ENCODE measurements at places on chromosomes 7 and 10.

- DNase-seq = no peak
Measured at GRCh38 chr7:130513447-130513846, 21.6 kb downstream of the MEST start.

GRCh38 chr10:126208726-126209302 lies 179.5 kb downstream of the ADAM12 start:
- DNase-seq = no peak

DNA sequence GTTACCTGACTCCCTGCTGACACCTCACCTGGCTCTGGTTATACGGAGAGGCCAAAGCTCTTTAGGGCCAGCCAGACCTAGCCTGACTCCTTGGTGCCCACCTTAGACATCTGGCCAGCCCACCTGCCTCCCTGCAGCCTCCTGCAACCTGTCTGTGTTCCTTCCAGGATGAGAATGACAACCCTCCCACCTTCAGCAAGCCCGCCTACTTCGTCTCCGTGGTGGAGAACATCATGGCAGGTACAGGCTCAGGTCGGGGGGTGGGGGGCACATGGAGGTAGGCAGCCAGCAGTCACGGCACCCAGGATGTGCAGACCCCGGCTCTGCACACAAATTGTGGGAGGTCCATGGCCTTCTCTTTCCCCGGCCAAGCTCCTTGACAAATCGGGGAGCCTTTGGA lies 32.1 kb downstream of the C10orf105 start:
- no peak for DNase-seq

DNA sequence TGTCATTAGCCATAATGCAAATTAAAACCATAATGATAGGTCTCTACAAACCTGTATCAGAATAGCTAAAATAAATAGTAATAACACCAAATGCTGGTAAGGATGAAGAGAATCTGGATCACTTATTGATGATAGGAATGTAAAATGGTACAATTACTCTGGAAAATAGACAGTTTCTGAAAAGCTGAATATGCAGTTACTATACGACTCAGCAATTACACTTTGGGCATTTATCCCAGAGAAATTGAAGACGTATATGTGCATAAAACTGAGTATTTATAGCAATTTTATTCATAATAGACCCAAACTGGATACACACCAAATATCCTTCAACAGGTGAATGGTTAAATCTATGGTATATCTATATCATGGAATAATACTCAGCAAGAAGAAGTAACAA lies 7.9 kb downstream of the RPA3 start:
- DNase-seq = no peak

GRCh38 chr7:150931199-150931869 lies 46.8 kb downstream of the KCNH2 start:
- no peak for DNase-seq

DNA sequence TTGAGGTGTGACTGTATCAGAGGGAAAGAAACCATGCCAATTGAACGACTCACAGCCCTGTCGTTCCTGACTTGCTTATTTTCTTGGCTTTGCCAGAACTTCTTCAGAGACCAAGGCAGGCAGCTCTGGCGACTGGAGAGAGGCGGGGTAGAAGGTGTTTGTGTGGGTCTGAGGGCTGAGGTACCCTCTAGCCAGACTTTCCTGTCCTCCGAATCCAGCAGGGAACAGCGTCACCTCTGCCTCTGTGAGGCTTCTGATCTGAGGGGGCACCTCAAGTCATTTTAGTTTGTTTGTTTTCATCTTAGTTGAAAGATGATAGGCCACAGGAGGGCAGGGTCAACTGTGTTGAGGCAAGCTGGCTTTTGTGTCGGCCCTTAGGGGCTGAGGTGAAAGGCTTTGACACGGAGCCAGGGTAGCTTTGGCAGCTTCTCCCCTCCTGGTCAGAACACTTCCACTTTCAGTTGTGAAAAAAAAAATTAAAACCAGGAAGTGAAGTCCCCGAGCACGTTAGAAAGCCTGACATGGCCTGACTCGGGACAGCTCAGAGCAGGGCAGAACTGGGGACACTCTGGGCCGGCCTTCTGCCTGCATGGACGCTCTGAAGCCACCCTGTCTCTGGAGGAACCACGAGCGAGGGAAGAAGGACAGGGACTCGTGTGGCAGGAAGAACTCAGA lies 1.9 kb downstream of the ACSL5 start:
- DNase-seq = peak; percentile 78

- no peak for DNase-seq
Measured at GRCh38 chr7:47320296-47320695, 261.6 kb downstream of the TNS3 start.

DNA sequence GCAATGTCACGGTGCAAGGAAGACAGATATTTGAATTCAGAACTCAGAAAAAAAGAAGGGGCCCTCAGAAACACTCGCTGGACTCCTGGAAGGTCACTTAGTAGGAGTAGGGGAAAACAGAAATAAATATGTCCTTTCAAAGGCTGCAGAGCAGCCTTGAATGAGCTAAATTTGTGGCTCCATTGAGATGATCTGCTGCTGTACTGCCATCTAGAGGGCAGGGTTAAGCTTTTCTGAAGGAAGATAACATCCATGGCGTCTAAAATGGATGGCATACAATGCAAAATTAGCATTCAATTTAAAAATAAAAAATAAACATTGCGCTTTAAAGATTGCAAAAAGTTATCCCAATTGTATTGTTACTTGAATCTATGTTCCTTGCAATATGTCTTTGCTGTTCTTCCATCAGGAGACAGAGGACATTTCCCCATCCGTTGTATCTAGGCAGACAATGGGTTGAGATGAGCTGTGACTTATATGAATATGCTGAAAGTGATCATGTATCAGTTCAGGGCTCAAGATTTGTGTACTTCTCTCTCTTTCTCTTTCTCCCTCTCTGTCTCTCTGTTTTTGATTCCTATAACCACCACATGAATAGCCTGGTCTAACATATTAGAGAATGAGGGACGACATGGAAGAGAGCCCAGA lies 642.2 kb downstream of the SH2D4B start:
- DNase-seq = no peak

- DNase-seq = no peak
Measured at GRCh38 chr10:98510412-98510995, 63.8 kb upstream of the HPS1 start.

- DNase-seq = no peak
Measured at GRCh38 chr7:19317461-19317860, 172.2 kb upstream of the FERD3L start.

- DNase-seq = no peak
Measured at GRCh38 chr7:6116211-6116610, 85.0 kb downstream of the ANKRD61 start.

DNA sequence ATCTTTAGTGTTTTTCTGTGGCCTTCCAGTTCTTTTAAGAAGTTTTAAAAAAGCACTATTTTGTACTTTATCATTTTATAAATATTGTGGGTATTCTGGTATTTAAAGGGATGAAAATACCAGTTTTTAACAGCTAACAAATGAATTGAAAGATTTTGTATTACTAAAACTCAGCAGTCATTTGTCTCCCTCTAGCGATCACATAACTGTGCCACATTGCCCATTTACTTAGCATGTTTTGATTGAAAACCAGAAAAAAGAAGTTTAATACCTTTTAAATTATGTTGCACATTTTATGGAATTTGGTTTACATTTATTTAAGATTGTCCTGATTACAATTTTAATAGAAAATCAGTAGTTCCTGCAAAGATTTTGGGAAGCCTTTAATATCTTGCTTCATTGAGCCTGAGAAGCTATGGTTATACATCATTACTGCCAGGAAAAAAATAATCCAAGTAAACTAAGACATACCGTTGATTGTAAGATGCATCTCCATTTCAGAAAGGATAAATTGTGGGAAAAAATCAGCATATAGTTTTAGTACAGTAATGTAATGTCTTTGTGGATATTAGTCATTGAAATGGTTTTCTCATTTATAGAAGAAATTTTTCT lies 34.9 kb downstream of the TAX1BP1 start:
- no peak for DNase-seq

DNA sequence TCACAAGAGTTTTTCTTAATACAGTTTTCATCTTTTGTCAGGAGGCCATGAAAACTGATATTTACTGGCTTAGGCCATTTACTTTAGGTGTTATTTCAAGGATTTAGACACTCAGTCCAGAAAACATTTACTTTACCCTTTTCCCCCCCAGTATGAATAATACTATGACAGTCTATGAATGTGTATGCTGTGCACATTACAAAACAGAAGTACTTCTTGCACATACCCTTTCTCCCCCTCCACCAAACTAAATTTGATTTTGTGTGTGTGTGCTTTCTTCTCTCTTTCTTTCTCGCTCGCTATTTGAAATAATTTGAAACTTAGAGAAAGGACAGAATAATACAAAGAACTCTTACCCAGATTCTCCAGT lies 41.3 kb downstream of the RBM33 start:
- DNase-seq = no peak

Measured in germinal center (tissue), 1 donor.